ENCODE measurements at places on chromosomes 7 and 10.
A peak's percentile ranks its signal among the peaks of the same experiment; 100 is the strongest.

GRCh38 chr7:115023219-115023618 is 101.3 kb downstream of the MDFIC start:
- H3K36me3 ChIP-seq: no peaks in the 10 kb centered on the region
- H3K4me3 ChIP-seq: no peak overlapping the region
- no peak overlapping the region for H3K27ac ChIP-seq
- H3K27me3 ChIP-seq: no peaks in the 10 kb centered on the region
- H3K4me1 ChIP-seq: peaks cover 10% of the 10 kb centered on the region

GRCh38 chr7:77684030-77684429 is 12.2 kb upstream of the RSBN1L start:
- H3K4me3 ChIP-seq: no peak overlapping the region
- H3K36me3 ChIP-seq: peaks cover 6% of the 10 kb centered on the region
- H3K4me1 ChIP-seq: no peaks in the 10 kb centered on the region

- H3K4me3 ChIP-seq: no peak overlapping the region
- no peaks in the 10 kb centered on the region for H3K4me1 ChIP-seq
- H3K27ac ChIP-seq: no peak overlapping the region
- no peaks in the 10 kb centered on the region for H3K27me3 ChIP-seq
- no peak for DNase-seq
These were observed 759.9 kb downstream of the LRMDA start for GRCh38 chr10:76191336-76191735.

DNA sequence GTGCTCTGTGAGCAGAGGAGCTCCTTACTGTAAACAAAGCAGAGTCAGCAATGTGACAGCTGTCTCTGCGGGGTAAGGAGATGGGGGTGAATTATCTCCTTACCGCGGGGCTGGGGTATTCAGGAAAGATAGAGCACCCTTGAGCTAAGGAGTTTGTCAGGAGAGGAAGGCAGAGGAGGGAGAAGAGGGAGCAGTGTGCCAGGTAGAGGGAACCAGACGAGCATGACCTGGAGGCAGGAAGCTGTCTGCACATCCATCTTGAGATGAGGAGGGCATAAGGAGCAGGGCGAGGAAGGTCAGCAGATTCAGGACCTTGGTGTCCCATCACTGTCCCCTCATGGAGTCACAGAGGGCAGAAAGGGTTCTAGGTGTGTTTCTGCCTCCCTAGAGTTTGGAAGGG is 32.5 kb upstream of the GPR26 start:
- DNase-seq: no peak
- no peak overlapping the region for H3K27ac ChIP-seq
- H3K4me1 ChIP-seq: no peaks in the 10 kb centered on the region

DNA sequence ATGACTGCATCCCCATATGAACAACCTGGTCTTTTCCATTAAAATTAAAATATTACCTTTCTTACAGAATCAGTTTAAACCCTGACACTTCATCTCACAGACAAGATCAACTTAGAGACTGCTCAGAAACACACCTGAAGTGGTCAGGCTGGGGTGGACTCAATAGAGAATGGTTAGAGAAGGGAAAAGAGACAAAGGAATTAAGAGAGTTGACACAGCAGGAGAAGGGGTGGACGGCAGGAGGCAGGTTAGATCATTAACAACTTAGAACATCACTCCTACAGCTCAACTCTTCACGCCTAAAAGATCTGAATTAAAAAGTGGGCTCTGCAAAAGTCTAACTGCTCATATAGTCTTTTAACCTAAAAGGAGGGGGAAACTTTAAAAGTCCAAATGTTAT is 157.7 kb upstream of the COL1A2 start:
- H3K4me1 ChIP-seq: no peaks in the 10 kb centered on the region
- no peak overlapping the region for H3K27ac ChIP-seq
- no peak overlapping the region for H3K4me3 ChIP-seq
- no peaks in the 10 kb centered on the region for H3K27me3 ChIP-seq
- no peak for DNase-seq
- no peaks in the 10 kb centered on the region for H3K36me3 ChIP-seq

- no peaks in the 10 kb centered on the region for H3K36me3 ChIP-seq
- H3K27me3 ChIP-seq: no peaks in the 10 kb centered on the region
- no peak for DNase-seq
- no peaks in the 10 kb centered on the region for H3K4me1 ChIP-seq
- H3K27ac ChIP-seq: no peak overlapping the region
These were observed 248.5 kb upstream of the GRB10 start for GRCh38 chr7:51031216-51031615.

- H3K27me3 ChIP-seq: no peaks in the 10 kb centered on the region
- DNase-seq: no peak
- H3K4me1 ChIP-seq: no peaks in the 10 kb centered on the region
These were observed 15.8 kb downstream of the CYCS start for GRCh38 chr7:25109276-25109675.

DNA sequence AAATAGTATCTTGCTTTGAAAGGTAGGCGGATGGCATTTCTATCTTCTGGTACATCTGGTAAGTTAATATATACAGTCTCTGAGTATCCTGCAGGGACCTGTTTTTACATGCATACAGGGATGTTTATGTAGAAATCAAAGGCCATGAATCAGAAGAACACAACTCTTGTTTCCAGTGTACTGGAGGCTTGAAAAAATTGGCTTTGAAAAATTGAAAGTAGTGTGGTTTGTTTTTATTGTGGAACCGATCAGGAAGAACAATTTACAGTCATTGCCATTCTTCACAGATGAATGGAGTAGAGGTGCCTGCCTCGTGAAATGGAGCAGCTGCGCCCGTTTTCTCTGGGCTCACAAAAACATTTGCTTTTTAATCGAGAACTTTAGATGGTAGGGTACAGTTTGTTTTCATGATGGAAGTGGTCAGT is 54.0 kb upstream of the RPA3 start:
- H3K4me3 ChIP-seq: peak overlapping the region; percentile 60
- H3K27me3 ChIP-seq: no peaks in the 10 kb centered on the region
- peak; percentile 59 for DNase-seq
- no peaks in the 10 kb centered on the region for H3K36me3 ChIP-seq
- H3K4me1 ChIP-seq: peaks cover 25% of the 10 kb centered on the region
- H3K27ac ChIP-seq: peak overlapping the region; percentile 67

DNA sequence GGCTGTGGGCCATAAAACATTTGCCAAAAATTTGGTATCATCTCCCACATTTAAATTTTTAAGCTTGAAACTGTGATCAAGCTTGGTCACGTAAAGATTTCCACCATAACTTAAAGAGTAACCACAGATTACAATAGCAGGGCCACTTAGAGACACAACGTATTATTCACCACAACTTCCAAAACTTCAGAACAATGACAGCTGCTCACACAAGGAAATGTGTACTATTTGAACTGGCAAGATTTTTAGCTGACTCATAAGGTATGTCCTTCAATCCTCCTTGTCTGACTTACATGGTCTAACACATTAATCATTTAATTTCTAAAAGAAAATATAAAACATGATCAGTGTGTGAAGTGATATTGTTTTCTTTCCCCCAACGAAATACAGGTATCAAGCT is 234.5 kb downstream of the PARD3 start:
- H3K27me3 ChIP-seq: no peaks in the 10 kb centered on the region
- no peaks in the 10 kb centered on the region for H3K36me3 ChIP-seq
- no peak for DNase-seq

GRCh38 chr7:125254566-125254965 is 324.9 kb upstream of the POT1 start:
- no peaks in the 10 kb centered on the region for H3K4me1 ChIP-seq
- H3K27ac ChIP-seq: no peak overlapping the region
- H3K4me3 ChIP-seq: no peak overlapping the region
- DNase-seq: no peak

DNA sequence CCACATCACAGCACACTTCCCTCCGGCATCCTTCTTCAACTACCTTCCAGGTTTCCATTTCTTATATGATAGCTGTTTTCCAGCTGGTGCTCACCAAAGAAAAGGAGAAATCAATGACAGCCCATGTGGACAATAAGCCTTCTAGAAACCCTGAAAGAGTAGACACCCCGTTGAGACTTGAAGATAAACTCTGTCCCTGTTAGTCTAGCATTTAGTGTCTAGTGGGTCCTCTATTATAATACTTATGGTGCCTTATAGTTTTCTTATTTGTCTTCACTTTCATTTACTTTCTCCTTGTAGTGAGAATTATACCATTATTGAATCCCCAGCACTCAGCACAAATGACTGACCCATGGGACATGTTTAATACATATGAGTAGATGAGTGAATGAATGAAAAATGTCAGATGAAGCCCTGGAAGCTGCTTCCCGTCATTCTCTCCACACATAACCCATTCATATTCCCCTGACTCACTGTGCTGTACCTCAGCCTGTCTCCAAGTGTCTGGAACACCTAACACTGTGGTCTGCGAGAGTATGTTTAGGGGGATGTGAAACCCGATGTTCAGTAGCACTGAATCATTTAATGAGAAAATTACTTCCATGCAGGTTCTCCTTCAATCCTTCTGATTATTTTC is 377.6 kb downstream of the GPR158 start:
- no peaks in the 10 kb centered on the region for H3K27me3 ChIP-seq
- H3K4me1 ChIP-seq: no peaks in the 10 kb centered on the region
- no peaks in the 10 kb centered on the region for H3K36me3 ChIP-seq
- H3K27ac ChIP-seq: no peak overlapping the region

DNA sequence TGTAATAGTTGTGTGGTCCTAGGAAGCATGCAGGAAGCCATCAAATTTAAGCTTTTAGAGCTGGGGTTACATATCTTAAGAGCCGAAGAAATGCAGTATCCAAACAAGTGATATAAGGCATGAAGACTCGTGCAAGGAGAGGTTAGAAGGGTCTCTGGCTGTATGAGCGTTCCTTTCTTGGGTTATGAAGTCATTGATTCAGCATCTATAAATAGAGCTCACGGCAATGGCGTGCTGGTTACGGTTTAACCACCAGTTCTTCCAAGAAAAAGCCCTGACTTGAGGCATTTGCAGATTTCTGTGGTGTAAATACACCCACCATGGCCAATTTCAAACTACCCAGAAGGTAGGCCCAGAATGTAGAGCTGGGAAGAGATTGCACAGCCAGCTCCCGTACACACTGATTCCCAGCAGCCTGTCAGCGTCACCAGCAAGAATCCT is 72.0 kb upstream of the KAT6B start:
- H3K4me1 ChIP-seq: no peaks in the 10 kb centered on the region
- no peaks in the 10 kb centered on the region for H3K27me3 ChIP-seq

DNA sequence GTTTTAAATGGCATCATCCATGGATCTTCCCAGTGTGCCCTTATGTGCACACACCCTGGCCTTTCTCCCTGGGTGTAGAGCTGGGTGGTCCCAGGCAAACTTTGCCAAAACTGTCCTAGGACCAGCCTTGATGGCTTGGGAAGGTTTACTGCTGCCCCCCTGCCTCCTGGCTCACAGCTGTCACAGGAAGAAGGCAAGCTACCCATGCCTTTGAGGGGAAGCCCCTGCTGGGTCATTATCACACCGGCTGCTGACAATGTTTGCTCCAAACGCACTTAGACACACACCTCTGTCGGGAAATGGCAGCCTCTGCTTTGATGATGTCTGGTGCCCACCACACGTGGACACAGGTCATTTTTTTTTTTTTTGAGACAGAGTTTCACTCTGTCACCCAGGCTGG is 25.2 kb upstream of the FIGNL1 start:
- H3K36me3 ChIP-seq: no peaks in the 10 kb centered on the region
- H3K4me1 ChIP-seq: no peaks in the 10 kb centered on the region
- DNase-seq: no peak
- H3K27me3 ChIP-seq: no peaks in the 10 kb centered on the region
- no peak overlapping the region for H3K27ac ChIP-seq

- no peak for DNase-seq
- H3K4me1 ChIP-seq: no peaks in the 10 kb centered on the region
- no peaks in the 10 kb centered on the region for H3K27me3 ChIP-seq
- H3K27ac ChIP-seq: no peak overlapping the region
These were observed 97.4 kb upstream of the LRGUK start for GRCh38 chr7:134029743-134030142.

GRCh38 chr10:58517491-58518355 is 5.1 kb downstream of the BICC1 start:
- H3K4me1 ChIP-seq: peaks cover 8% of the 10 kb centered on the region
- H3K36me3 ChIP-seq: no peaks in the 10 kb centered on the region
- H3K27me3 ChIP-seq: no peaks in the 10 kb centered on the region
- H3K4me3 ChIP-seq: no peak overlapping the region
- DNase-seq: no peak
- no peak overlapping the region for H3K27ac ChIP-seq

Measured in B cell (primary cell).